HCEC 1CT (cell line): ENCODE measurements at places on chromosomes 7 and 10.

GRCh38 chr7:135236727-135237126, 3.1 kb downstream of the STRA8 start:
- no peak for DNase-seq

DNA sequence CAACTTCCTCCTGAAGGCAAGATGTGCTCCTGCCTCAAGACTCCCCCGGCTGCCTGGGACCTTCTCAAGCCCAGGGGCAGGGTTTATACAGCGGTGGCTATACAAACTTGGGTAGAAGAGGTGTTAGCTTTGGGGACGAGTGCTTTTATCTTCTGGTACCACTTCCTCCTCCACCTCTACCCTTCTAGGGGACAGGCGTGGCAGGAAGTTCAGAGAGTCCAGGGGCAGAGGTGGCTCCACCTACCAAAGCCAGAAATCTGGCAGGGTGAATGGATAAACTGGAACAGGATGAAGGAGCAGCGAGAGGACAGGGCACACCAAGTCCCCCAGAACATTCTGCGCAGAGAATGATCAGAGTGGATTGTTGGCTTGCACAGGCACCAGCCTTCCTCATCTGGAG, 24.0 kb upstream of the TM9SF3 start:
- DNase-seq, result no peak

- DNase-seq, result no peak
Observed at GRCh38 chr7:1058311-1058710, 14.0 kb downstream of the GPR146 start.

DNA sequence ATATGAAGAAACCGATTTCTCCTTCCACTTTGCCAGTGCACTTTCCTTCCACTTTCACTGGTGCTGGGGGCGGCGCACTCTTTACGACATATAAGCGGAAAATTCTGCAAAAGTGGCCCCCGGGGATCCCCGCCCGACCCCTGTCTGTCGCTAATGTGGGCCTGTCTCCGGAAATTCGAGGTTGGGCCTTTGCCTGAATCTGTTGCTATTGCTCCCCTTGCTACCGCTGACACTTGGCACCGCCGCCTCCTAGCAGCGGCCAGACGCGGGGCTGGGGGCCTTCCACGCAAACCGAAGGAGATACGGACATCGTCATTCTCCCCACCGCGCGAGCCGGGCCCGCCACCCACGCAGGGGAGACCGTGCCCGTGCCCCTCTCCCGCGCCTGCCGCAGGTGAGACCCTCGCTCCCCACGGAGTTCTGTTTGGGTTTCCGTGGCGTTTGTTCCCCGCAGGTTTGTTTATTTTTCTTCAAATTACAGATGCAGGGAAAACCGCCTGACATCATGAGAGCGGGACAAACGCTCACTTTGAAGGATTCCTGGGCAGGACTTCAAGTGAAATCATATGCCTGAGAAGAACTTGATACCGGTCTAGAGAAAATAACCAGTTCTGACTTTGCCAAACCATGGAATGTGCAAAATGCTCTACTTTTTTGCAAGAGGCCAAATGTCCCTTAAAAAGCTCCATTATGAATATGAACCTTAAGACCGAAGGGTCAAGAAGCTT, 5.0 kb downstream of the TWIST1 start:
- no peak for DNase-seq

DNA sequence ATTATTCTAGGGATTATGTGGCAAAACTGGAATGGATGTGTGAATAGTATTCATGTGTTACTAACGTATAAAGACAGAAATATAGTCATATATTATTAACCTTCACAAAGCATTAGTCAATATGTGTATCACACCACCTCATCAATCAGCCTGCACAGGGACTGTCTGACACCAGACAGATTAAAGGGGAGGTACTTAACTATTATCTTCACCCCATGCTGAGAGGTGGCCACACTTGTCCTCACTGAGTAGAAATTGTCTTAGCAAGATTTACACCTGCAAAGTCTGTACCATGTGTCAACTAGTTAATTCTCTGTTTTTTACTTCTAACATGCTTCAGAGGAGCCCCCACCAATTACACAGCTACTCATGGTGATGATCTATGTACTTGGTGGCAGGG, 146.3 kb upstream of the LRGUK start:
- DNase-seq, result no peak

DNA sequence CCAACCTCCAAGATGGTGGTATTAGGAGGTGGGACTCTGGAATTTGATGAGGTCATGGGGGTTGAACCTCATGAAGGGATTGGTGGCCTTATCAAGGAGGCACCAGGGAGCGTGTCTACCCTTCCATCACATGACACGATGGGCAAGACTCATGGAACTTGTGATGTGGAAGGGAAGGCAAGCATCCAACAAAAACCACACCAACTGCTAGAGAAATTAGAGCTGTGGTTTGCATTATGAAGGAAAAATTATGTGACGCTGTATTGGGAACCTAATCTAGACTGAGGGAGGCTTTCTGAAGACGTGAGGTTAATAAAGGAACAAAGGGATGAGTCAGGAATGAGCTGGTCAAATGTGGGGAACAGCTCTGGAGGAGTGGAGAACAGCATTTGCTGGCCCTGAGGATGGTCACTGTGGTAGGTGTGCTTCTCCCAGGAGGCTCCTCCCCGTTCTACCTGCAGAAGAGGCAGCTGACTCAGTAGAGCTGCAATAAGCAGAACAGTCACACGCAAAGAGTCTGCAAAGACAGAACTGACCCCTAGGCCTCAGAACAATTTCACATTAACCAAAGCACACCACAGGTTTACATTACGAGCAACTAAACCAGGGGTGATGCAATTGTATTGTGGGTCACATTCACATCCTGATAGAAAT, 236.6 kb upstream of the GRB10 start:
- peak; percentile 86 for DNase-seq

DNA sequence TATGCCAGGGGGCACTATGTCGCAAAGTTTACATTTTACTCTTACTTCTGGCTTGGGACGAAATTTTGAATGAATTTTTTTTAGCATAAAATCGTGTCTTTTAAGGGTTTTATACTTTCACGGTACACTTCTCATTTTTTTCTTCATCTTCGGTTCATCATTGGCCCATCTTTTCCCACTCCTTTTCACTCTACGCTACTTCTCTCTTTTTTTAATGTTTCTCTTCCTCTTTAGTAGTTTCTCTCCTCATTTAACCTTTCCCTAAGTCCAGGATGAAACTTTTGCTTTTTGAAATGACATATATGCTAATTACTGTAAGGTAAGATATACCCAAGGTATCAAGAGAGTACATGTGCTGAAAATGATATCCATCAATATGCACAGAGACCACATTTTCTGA, 39.5 kb downstream of the C7orf33 start:
- DNase-seq, result no peak

GRCh38 chr10:17237915-17238444, 9.9 kb downstream of the VIM start:
- DNase-seq, result peak; percentile 51

GRCh38 chr7:52498366-52498765, 537.1 kb upstream of the POM121L12 start:
- no peak for DNase-seq

- peak; percentile 75 for DNase-seq
Observed at GRCh38 chr7:35605760-35606159, 89.2 kb downstream of the HERPUD2 start.

- no peak for DNase-seq
Observed at GRCh38 chr10:75967491-75967890, 536.1 kb downstream of the LRMDA start.

GRCh38 chr10:26627324-26627723, 70.2 kb upstream of the PDSS1 start:
- DNase-seq, result no peak

DNA sequence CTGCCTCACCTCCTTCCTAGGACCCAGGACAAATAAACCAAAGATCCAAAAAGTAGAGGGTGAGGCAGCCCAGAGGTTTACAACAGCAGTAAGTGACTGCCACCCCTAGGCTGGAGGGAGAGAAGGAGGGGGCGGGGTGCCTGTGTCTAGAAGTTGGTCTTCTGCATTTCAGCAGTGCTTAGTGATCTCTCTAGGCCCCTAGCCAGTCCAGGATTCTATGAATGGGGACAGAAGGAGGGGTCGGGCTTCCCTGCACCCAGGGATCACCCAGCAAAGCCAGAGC, 62.8 kb upstream of the KDM7A start:
- DNase-seq, result no peak

GRCh38 chr7:116653204-116653603, 18.8 kb upstream of the MET start:
- peak; percentile 81 for DNase-seq

DNA sequence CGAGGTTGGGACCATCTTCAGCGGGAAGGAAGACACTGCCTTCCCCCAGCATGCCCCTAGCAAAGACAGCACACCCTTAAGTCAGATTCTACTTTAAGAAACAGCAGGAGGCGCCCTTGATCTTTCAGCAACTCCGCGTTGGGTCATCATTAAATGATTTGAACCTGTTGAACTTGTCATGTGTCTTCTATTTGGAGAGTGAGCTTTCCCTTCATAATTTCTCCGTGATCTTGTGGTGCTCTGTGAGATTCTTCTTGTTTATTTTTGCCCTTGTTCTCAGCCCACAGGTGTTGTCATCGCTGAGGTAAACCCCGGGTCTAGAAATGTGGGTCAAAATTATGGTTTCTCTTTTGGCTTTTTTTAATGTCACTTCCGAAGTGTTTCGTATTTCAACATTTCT, 49.5 kb upstream of the PITRM1 start:
- no peak for DNase-seq

GRCh38 chr7:52077571-52077970, 761.0 kb upstream of the COBL start:
- DNase-seq, result no peak

- no peak for DNase-seq
Observed at GRCh38 chr7:70492625-70493024, 639.3 kb upstream of the GALNT17 start.

DNA sequence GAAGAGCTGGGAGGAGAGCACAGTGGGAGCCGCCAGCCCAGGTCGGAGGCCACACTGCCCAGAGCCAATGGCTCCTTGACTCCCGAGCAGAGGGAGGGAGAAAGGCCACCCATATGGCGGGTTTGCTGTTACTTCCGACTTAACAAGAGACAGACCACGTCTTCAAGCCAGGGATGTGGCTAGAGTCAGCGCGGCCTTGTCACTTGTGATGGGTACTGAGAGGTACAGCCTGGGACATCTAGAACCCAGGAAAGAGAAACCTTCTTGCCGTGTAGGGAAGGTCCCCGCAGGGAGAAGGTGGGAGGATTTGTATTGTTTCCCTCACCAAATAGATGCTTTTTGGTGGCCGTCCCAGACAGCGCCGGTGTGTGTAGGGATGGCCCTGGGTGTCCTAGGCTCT, 127.6 kb downstream of the PAXIP1 start:
- DNase-seq, result no peak

- DNase-seq, result peak; percentile 56
Observed at GRCh38 chr7:79293655-79294142, 159.8 kb downstream of the MAGI2 start.

- peak; percentile 79 for DNase-seq
Observed at GRCh38 chr7:131633342-131633843, 77.0 kb upstream of the PODXL start.

GRCh38 chr10:70052462-70053217, at the start of gene MACROH2A2:
TSS of gene MACROH2A2 (plus strand) at chr10:70052846. CDS start at chr10:70075659, 22,813 bp downstream.
- peak; percentile 5 for DNase-seq

GRCh38 chr7:46179061-46179610, 258.1 kb upstream of the IGFBP3 start:
- no peak for DNase-seq

DNA sequence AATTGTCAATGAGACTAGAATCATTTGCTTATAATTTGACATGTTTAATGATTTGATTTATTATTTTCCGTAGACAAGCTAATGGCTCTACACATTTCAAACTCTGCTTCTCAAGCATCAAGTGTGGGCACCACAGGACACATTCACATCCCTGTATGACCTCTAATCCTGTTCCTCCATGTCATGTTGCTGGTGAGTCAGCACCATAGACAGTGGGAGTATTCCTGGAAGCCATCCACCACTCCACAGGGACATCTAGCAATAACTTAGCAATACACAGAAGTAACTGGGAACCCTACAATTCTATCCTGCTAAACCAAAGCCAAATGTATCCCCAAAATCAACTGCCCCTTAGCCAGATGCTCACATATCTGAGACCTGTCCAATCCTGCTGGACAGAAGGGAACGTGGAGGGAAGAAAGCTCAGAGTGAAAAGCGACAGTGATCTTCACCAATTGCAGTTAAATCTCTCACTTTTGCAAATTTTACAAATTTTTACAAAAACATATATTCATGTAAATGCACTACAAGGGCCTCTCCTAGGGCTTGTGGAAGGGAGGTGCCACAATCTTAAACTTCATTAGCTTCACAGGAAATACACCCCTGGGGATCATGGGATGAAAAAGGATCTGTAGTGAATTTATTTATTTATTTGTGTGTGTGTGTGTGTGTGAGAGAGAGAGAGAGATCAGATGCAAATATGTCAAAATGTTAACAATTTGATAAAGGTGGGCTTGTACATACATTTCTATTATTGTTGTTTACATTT, 126.5 kb downstream of the GFRA1 start:
- DNase-seq, result peak; percentile 21

- DNase-seq, result no peak
Observed at GRCh38 chr10:7542189-7542914, 124.4 kb downstream of the ITIH5 start.

- DNase-seq, result peak; percentile 77
Observed at GRCh38 chr7:101124376-101125056, 2.4 kb upstream of the SERPINE1 start.

DNA sequence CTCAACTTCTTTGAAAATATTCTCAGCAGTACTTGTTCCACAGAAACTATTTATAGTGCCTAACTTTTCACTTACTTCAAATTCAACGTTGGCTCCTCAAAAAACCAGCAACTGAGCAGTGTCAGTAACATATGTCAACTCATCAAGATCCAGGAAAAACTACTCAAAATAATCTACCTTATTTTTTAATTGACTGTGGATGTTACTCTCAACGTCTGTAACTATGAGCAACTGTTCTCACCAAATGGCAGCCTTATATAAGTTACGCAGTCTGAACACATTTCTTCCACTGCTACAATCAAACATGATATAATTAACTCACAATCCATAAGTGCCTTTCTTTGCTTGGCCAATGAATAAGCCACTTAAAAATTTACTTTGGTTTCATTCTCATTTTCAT, 77.8 kb downstream of the SP8 start:
- DNase-seq, result no peak

GRCh38 chr7:38955892-38956291, 21.8 kb upstream of the POU6F2 start:
- no peak for DNase-seq

- DNase-seq, result no peak
Observed at GRCh38 chr7:101818287-101819071, 1.1 kb downstream of the CUX1 start.

GRCh38 chr10:124477614-124478363, 16.2 kb downstream of the LHPP start:
- no peak for DNase-seq

DNA sequence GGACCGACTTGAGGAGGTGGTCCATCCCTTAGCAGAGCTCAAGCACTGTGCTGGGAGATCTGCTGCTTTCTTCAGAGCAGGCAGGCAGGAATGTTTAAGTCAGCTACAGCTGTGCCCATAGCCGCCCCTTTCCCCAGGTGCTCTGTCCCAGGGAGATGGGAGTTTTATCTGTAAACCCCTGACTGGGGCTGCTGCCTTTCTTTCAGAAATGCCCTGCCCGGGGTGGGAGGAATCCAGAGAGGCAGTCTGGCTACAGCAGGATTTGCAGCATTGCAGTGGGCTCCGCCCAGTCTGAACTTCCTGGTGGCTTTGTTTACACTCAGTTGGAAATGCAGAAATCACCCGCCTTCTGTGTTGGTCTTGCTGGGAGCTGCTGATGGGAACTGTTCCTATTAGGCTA, 51.2 kb upstream of the SEMA3A start:
- DNase-seq, result no peak
